ENCODE measurements at places on chromosomes 2 and 18.

DNA sequence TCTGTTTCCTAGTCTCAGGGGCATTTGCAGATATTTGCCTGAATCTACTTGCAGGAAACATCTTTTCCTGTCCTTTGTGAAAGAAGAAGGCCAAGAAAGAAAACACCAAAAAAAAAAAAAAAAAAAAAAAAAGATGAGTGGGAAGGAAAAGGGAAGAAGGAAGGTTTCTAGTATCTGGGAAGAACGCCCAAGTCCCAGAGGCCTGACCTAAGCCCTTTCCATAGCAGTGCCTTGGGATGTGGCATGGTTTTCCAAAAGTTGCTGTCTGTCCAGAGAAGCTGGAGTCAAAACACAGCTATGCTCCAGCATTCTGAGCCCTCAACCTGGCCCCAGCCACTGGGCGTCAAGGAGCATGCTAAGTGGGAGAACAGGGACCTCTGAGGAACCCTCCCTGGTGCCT, 123.5 kb downstream of the INHBB start:
- no peak for DNase-seq

- no peak for DNase-seq
Measured at GRCh38 chr2:59677158-59677557, 876.3 kb downstream of the BCL11A start.

DNA sequence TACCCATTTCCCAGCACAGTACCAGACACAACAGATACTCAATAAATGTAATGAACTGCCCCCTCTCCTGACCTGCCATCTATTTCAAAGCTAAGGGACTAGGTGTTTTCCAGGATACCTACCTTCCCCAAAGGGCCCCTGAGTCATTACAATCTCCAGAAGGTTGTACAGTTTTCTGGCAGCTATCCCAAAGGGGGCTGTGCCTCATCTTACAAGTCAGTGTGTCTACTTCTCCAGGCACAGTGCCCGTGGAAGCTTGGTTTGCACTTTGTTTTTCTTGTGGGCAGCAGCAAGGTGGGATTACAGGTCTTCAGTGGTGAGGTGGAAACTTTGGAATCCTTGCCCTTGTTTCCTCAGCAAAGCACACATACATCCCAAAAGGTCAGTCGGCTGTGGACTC, 62.8 kb upstream of the CYP26B1 start:
- DNase-seq, result no peak

GRCh38 chr2:22487541-22487940, 897.4 kb upstream of the KLHL29 start:
- no peak for DNase-seq

DNA sequence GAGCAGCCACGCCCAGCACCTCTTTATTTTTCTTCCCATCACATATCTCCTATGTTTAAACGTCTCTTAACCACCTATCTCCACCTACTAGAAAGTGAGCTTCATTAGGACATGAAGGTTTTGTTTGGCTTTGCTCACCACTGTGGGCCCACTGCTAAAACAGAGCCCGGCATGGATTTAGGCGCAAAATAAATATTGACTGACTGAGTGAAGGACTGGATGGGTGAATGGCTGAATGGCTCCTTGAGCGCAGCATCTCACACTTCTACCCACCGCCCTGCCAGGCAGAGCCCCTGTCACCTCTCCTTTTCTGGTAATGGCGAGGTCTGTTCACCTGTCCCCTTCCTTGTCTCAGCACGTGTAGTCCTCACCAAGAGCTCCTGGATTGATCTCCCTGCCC, 10.1 kb downstream of the CAPG start:
- DNase-seq, result no peak

All from CD8-positive, alpha-beta memory T cell (primary cell).